ENCODE measurements at places on chromosomes 16 and 17.

- DNase-seq, result peak; percentile 24
These were observed 85.2 kb downstream of the SPAG9 start for GRCh38 chr17:51035431-51035830.

DNA sequence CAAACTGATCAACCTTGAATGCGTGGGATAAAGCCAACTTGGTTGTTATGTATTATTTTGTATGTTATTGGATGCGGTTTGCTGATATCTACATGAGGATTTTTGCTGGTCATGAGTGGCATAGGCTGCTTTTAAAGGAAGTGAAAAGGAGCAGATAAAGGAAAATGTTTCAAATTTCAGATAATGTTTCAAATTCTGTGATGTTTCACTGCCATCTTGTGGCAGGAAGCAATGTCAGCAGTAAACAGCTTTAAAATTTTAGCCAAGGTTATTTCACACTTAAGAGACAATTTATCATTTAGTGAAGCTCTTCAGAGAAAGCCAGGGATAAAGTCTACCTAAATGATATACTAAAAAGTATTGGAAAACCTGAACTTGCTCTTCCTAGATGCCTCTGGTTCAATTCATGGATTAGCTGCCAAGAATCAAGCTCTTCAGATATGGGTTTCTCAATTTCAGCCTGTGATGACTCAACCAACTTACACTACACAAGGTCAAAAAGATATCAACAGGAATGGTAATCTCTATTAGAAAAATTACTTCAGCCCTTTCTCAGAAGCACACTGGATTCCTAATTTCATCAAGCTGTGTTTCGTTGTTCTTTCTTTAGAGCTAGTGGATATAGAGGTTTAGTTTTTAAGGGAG is 136.0 kb upstream of the C17orf78 start:
- no peak for DNase-seq

GRCh38 chr16:64417711-64418227 is 704.1 kb downstream of the CDH11 start:
- no peak for DNase-seq

- no peak for DNase-seq
These were observed 164.1 kb downstream of the SEC14L1 start for GRCh38 chr17:77304746-77305473.

DNA sequence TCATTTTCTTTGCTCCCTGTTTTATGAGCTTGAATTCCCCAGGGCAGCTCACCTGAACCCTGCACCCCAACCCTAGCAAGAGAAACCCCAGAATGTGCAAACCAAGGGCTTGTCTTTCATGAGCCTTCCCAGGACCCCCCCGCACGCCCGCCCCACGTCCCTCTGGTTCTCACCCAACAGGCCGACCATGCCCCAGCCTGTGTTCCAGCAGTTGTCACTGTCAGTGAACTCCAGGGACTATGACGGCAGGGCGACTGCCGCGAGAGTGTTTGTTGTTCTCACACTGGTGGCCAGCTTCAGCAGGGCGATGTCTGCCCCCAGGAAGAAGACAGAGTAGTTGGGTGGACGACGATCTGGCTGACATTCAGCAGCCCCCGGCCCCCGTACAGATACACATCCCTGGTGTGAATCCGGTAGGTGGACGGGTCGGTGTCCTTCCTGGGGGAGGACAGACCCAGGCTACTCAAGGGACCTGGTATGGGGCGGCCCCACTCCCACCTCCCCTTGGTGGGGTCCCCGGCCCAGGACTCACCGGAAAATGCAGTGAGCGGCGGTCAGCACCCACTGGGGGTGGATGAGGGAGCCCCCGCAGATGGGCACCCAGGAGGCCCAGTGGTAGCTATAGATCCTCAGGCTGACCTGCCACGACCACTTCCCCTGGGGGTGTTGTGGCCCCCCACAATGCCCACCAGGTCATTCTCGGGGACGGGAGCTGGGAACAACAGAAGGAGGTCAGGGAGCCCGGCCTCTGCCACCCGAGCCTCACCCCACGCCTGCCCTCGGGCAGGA is 20.1 kb downstream of the TPSD1 start:
- no peak for DNase-seq

- DNase-seq, result no peak
These were observed 8.6 kb upstream of the LASP1NB start for GRCh38 chr17:38916771-38917170.

All from mammary epithelial cell (primary cell).